ENCODE measurements at places on chromosomes 6 and 20.

- no peak for DNase-seq
Observed at GRCh38 chr20:49712646-49712995, 1.1 kb downstream of the B4GALT5 start.

GRCh38 chr6:107698146-107698545, 126.0 kb downstream of the SCML4 start:
- no peak for DNase-seq

- no peak for DNase-seq
Observed at GRCh38 chr6:31209137-31209536, 38.7 kb upstream of the POU5F1 start.

DNA sequence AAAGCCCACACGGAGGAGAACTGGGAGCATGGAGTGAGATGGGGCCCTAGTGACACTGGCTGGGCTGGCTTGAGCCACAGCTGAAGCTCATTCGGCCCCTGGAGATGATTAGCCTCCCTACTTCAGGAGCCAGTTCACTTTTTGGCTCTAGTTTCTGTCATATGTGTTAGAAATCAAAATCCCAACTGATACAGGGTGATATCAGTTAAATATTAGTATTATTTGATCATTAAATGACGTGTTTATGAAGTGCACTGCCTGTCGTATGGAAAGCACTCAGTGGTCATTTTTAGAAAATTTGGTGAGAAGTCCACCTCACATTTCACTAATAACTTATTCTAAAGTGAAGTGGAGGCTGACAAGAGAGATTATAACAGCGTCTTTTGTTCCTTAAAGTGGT, 59.0 kb downstream of the TULP4 start:
- no peak for DNase-seq

GRCh38 chr6:52984247-52984646, 10.8 kb downstream of the GSTA4 start:
- no peak for DNase-seq

GRCh38 chr6:8321671-8322404, 113.5 kb downstream of the SLC35B3 start:
- DNase-seq, result no peak

DNA sequence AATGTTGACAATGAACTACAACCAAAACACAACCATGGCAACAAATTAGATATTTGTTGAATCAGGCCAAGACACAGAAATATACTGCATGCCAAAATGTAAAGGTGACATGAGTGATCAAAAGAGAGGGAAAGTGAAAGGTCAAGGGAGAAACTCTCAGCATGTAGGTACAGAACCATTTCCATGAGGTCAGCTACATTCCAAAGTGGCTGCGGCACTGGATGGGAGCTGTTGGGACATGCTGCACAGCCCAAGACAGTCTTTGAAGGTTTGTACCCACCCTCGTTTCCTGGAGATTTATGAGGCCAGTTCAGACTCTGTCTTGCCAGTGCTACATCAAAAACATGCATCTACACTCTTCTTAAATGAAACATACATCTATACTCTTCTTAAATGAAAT, 579.9 kb downstream of the BMP2 start:
- DNase-seq, result no peak

- DNase-seq, result no peak
Observed at GRCh38 chr6:156889469-156889868, 112.3 kb downstream of the ARID1B start.

DNA sequence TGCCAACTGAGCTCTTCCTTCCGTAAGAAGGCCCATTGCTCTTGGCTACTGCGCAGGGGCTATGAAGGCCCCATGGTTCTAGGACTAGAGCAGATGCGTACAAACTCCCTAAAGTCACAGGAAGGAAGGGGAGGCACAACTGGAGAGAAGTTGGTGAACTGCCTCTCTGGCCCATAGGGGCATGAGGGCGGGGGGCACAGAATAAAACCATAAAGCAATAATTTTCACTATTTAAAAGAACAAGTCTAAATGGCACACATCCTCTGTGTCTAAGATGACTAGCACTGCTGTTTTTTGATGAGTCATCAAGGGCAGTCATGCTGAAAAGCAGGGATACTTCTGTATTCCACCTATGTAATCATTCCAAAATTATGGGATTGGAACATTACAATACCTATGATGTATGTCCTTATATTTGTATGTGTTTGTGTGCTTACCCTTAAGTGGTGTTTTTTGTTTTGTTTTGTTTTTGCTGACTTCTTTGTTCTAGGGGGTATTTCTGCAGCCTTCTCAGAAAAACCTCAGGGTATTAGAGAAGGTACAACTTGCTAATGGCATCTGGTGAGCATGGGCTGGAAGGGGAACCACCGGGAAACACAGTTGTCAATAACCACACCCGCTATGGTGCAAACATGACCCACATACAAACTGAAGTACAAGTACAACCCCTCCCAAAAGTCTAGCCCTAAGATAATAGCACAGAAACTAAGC, 36.9 kb downstream of the B4GALT5 start:
- no peak for DNase-seq

DNA sequence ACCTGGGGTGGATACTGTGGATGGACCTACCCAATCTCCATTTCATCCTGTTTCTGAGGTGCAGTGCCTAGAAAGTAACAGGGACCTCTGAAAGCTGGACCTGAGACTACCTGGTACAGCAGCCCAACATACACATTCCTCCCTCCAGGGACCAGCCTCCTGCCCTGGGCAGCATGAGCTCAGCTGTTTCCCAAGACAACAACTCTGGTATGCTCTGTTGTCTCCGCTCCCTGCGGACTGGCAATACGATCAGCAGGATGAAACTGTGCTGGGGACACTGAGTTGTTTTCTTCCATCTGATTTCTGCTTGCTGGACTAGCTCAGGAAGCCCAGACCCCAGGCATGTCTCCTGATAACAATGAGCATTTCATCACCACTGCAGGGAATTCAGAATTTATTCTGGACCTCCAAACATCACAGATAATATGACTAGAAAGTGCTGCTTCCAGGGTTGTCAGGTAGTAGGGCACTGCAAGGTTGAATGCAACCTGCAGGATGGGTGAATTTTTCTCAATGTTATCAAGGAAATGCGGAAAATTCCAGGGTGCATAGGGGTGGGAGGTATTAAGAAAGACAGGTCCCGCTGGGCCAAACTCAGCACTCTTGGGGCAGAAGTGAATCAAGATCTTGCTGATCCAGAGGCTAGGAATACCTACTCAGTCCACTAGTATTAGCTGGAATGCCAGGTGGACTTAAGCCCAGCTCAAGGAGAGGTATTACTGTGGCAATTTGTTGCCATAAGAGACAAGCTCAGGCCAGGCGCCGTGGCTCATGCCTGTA, 38.9 kb upstream of the SLC4A11 start:
- DNase-seq, result no peak

- DNase-seq, result no peak
Observed at GRCh38 chr6:41199552-41200246, 1.2 kb downstream of the TREML2 start.

DNA sequence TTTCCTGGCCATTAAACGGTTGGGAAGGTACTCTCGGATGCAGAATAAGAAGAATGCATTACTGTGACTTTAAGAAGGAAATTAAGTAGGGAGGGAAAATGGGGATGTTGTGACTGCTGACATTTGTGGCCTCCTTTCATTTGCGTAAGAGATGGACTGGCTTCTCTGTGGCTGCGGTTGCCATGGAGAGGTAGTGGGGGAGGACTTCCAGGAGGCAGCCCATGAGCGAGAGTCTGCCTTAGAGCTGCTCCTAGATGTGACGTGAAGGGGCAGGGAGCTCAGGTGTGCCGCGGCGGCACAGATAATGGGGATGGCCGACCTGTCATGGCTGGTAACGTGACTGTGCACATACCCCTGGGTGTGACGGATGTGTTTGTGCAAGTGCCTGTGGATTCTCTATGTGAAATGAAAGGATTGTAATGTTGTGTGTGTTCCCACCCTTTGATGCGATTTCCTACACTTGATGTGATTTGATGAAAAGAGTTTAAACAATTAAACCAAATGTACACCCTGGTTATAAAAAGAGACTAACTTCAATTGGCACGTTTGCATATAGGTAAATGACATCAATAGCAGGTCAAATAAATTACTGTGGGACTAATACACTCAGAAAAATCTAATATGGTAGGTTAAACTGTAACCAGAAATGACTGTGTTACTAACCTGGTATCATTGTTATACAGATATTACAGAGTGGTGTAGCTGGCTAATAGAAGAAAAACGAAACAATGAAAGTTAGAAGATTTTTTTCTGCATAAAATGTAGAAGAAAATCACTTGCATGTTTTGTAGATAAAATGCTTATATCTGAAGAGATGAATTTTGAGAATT, 48.9 kb downstream of the HIVEP1 start:
- peak; percentile 68 for DNase-seq

DNA sequence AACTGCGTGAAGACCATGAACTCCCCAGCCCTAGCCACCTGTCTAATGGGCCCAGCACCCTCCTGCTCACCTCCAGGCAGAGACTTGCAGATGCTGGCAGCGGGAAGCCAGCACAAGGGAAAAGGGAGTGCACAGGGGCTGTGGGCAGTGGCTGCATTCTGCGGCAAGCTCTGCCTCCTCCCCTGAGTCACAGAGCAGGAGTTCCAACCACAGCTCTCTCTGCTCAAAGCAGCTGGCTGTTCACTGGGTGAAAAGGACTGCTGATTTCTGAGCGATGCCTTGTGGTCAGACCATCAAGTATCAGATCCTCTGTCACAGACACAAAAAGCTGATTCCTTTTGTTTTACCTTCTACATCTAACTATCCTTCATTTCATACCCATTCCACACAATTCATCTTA, 10.5 kb downstream of the NKX2-2 start:
- no peak for DNase-seq

- no peak for DNase-seq
Observed at GRCh38 chr6:150722614-150723344, 123.1 kb downstream of the PLEKHG1 start.

GRCh38 chr6:343960-344815, 47.4 kb upstream of the IRF4 start:
- DNase-seq, result no peak

- DNase-seq, result no peak
Observed at GRCh38 chr6:108566406-108566805, 5.7 kb downstream of the FOXO3 start.

DNA sequence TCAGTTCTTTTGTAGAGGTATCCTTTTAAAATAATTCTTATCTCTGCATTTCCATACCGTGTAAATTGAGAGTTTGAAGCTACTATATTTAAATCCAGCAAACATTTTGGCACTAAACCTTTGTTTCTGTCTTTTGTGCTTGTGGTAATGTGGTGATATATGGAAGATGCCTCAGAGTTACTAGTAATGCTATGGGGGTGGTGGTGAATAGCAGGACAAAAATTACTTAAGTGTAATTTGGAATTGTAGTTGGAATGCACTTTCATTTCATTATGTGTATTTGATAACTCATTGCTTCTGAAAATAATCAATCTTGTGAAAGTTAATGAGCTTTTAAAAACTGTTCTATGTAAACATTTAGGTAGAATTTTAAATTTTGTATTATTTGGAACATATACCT, 404.5 kb downstream of the PHF3 start:
- no peak for DNase-seq

DNA sequence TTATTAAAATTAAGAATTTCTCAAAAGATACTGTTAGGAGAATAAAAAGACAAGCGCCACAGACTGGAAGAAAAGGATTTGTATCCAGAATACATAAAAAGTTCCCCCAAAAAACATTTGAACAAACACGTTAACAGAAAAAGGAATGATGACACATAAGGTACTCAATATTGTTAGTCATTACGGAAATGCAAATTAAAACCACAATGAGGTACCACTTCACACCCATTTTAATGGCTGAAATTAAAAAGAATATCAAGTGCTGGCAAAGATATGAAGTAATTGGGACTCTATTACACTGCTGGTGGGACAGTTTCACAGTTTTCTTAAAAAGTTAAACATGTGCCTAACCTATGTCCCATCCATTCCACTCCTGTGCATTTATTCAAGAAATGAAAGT, 51.4 kb downstream of the HECA start:
- DNase-seq, result no peak

- DNase-seq, result peak; percentile 67
Observed at GRCh38 chr6:75601304-75602245, at the start of gene SENP6. Gene SENP6 (plus strand): TSS chr6:75601880. CDS start chr6:75602525, 645 bp downstream.

DNA sequence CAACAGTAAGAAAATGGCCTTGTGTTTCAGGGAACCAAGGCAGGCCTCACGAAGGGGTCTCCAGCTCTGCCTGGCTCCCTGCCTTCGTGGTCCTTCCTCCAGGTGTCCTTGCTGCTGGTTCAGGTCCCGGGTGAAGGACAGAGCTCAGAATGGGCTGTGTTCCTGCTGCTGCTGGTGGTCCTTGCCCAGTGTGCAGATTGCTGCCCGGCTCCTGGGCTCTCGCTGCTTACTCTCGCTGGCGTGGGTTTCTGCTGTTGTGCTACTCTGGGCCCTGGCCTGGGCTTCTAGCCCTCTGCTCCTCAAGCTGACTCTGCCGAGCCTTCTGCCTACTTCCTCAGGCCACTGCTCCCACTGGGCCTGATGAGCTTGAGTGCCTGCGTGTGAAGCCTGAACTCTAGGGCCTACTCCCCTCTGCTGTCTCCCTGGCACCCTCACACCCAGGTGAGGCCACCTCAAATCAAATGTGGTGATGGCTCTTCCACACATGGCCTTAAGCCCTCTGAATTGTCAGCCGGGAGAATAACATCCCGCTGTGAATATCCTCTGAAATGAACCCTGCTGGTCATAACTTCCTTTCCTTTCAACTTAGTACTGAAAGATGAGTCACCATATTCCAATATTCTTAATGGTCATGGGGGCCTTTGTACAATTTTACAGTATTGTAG, 171.6 kb downstream of the FOXC1 start:
- DNase-seq, result no peak

DNA sequence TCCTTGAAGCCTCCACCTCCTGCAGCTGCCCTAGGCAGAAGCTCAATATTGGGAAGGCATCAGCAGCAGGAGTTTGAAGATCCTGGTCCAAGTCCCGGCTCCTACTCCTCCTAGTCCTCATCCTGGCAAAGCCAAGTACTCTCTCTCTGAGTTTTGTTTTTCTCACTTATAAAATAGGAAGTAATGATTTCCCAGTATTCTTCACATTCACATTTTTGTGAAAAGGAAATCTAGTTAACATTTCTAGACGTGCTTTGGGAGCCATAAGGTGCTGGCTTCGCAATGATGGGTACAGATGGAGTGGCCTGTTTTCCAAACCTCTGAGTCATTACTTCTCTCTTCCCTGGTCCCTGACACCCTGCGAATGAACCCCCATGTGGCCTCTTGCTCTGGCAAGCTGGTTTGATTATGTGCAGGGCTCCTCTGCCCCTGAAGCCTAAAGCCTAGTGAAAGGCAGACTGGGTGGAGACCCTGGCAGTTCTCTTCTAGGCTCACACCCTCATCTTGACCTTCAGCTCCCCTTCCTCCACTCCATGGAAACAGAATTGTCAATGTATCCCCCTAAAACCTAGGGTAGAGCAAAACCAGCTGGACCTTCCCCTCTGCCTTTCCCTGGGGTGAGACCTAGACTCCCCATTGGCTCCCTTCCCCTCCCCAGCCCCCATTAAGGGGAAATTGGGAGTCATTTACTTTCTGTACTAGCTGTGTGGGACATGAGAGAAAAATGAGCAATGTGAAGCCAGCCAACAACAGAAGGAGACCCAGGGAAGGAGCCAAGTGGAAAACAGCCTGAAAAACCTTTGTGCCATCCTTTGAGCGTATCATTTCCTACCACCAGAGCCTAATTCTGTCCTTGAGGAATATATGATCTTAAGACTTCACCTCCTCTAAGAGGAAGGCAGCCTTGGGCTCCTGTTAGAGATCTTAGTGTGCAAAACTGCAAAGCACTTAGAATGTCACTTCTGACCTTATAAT, 158.4 kb downstream of the UST start:
- DNase-seq, result no peak

GRCh38 chr6:41475737-41476357, 70.3 kb upstream of the FOXP4 start:
- no peak for DNase-seq

- DNase-seq, result no peak
Observed at GRCh38 chr6:155936551-155936950, 480.9 kb upstream of the NOX3 start.

- no peak for DNase-seq
Observed at GRCh38 chr6:168264593-168265335, 54.8 kb downstream of the DACT2 start.
